ENCODE measurements at places on chromosomes 7 and 10.

- no peak for DNase-seq
Observed at GRCh38 chr7:157722137-157723060, 385.6 kb downstream of the DNAJB6 start.

DNA sequence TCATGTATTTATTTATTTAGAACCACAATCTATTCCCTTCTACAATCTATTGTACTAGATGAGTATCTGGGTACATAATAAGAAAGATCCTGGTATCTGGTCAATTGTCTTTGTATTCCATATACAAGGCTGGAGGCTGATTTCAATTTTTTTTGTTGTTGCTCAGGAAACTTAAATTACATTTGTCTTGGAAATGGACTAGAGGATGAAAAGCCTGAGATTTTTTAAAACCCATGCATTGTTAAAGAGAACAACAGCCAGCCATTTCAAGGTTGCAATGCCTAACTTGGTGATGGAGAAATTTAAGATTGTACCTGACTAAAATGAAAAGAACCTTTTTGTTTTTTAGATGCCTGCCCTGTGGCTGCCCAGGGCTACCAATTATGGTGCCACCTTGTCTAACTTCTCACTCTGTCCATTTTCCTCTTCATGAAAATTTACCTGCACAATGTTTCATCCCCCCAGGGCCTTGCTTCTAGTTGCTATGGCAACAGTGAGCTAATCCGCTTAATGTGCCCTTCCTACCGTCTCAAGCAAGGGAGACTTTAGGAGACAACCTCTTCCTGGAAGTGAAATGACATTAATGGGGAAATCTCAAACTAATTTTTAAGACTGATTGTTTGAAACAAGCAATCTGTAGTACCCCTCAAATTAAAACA is 203.7 kb upstream of the PHYHIPL start:
- DNase-seq = no peak

- no peak for DNase-seq
Observed at GRCh38 chr10:47349516-47349915, 1.4 kb downstream of the RBP3 start.

GRCh38 chr7:884191-885003 is 8.0 kb downstream of the GET4 start:
- DNase-seq = no peak

DNA sequence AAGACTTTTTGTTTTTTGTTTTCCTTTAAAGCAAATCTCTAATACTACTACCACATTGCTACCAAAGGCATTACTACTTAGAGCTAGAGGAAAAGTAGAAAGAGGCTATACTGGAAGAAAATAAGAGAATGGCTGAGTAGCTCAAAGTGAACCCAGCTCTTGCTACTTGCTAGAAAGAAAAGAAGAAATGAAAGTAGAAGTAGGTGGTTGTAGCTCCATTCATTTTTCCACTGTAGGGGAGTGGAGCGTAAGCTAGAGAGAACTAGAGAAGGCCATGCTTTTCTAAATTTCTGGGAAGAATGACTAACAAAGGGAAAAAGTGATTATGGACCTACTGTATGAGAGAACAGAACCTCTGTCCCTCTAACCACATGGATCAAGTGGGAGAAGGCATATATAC is 184.4 kb downstream of the PON1 start:
- no peak for DNase-seq

GRCh38 chr10:123624086-123624485 is 42.1 kb upstream of the GPR26 start:
- DNase-seq = no peak

GRCh38 chr7:155713384-155713783 is 68.9 kb downstream of the RBM33 start:
- DNase-seq = no peak

- no peak for DNase-seq
Observed at GRCh38 chr7:106731187-106731586, 70.2 kb upstream of the CCDC71L start.

- no peak for DNase-seq
Observed at GRCh38 chr7:146290746-146291145, 174.1 kb downstream of the CNTNAP2 start.

- no peak for DNase-seq
Observed at GRCh38 chr7:24457219-24457558, 116.1 kb upstream of the PALS2 start.

GRCh38 chr10:1050554-1050953 is 1.6 kb upstream of the IDI1 start:
- DNase-seq = no peak

- DNase-seq = peak; percentile 16
Observed at GRCh38 chr10:95133016-95133752, 60.9 kb upstream of the ACSM6 start.

GRCh38 chr10:84177541-84178141 is 4.0 kb downstream of the GPR15LG start:
- no peak for DNase-seq

DNA sequence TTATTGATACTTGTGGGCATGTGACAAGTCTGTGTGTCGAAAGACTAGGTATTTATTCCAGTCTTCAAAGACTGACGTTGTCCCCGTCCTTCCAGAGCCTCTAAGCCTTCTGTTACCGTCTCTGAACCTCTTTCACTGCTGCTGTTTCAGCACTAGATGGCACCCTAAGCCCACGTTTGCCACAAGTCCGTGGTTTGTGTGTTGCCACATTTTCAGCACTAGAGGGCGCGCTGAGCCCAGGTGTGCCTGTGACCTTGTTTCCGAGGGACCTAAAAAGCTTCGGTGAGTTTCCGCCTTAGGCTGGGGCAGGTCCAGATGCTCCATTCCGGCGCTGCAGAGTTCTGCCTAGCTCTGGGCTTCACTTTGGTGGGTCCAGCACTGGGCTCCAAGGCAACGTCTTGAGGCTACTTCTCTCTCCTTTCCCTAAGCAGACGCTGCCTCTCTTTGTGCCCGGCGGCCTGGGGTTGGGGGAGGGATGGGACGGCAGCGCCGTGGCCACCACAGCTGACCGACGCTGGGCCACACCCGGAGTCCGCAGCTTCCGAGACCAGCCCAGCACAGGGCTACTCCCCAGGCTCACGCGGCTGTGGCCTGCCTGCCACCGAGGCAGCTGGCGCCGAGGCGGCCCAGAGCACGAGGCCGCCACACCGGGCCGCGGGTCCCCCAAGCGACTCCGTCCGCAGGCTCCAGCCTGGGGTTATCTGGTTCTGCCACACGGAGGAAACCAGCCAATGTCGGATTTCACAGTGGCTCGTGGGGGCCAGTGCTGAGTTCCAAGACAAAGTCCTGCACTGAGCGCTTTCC is 520.2 kb downstream of the REEP3 start:
- DNase-seq = peak; percentile 2

DNA sequence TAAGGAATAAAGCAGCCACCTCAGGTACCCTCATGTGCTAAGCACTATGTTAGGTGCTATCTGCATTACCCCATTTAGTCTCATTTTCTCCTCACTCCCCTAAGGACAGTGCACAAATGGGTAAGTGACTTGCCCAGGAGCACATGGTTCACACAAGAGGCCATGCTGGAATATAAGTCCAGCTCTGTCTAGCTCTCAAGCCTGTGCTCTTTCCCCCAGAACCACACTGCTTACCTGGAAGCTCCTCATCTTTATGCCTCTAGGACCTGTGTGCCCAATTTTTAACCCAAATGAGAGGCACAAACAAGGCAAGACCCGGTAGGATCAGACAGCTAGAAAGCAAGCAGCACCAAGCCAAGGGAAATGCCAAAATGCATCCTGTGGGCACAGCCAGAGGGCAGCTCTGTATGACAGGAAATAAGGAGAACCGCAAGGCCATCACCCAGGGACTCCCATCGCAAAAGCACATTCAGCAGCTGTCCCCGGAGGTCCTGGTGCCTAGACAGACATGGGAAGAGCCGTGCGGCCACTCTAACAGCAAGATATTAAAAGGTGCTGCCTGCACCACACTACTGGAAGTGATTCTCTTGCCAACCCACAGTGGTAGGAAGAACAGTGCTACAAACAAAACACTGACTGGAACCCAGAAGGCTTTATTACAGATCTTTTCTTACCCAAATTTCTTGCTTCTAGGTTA is 88.1 kb downstream of the GSAP start:
- no peak for DNase-seq
